Right renal pelvis (tissue), 4 donors: ENCODE measurements at places on chromosomes 13 and 19. TPM values are rescaled to one million over a fixed set of nuclear protein-coding genes. Genes with fewer than 3 reads are reported as not detected.

DNA sequence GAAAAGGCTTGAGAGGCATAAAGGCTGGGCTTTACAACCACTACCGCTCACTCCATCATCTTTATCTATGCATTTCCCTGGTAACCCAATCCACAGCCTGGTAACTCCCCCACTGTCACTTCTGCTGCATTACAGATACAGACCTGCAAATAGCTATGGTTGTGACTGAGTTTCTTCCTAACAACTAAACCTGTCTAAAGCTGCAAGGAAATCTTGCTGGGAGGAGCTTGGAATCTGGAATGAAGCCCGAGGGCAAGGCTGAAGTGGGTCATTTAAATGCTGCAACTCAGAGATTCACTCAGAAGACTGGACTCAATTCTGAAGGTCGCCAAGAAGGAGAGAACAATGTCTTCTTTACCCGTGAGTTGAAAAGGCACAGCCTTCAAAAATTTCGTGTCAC is at the start of gene LGALS13:
TSS of gene LGALS13 (plus strand) at position 301 of the 400 bp plus-strand sequence. CDS start at position 346, 45 bp downstream.
- no peak for DNase-seq

DNA sequence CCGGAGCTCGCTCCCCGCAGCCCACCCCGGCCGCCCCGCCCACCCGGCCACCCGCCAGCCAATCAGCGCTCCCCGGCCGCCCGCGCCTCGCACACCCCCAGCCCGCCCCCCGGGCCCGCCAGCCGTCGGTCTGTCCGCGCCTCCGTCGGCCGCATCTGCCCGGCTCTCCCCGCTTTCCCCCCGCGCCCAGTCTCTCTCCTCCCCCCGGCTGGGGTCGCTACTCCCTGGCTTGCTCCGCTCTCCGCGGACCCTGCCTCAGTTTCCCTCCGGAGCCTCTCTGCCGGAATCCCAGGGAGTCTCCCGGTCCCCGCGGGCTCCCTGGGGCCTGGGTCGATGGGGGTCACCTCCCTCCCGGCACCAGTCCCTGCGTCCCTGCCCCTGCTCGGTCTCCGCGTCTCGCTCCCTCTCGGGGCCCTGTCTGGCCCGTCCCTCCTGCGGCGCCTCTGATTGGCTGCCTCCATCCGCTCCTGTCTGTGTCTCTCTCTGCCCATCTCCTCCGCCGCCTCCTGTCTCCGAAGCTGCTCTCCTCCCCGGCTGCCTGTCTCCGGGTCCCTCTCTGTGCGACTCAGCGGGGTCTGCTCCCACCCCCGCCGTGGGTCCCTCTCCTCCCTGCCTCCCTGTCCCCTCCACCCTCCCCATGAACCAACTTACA is 484 bp downstream of the IL11 start:
- DNase-seq, result no peak

- DNase-seq, result no peak
Measured at GRCh38 chr19:2618611-2619010, 83.9 kb downstream of the GNG7 start.

Gene SIGLEC11
- 4.6 TPM for polyA plus RNA-seq

Gene LIM2
- 0.27 TPM for polyA plus RNA-seq

DNA sequence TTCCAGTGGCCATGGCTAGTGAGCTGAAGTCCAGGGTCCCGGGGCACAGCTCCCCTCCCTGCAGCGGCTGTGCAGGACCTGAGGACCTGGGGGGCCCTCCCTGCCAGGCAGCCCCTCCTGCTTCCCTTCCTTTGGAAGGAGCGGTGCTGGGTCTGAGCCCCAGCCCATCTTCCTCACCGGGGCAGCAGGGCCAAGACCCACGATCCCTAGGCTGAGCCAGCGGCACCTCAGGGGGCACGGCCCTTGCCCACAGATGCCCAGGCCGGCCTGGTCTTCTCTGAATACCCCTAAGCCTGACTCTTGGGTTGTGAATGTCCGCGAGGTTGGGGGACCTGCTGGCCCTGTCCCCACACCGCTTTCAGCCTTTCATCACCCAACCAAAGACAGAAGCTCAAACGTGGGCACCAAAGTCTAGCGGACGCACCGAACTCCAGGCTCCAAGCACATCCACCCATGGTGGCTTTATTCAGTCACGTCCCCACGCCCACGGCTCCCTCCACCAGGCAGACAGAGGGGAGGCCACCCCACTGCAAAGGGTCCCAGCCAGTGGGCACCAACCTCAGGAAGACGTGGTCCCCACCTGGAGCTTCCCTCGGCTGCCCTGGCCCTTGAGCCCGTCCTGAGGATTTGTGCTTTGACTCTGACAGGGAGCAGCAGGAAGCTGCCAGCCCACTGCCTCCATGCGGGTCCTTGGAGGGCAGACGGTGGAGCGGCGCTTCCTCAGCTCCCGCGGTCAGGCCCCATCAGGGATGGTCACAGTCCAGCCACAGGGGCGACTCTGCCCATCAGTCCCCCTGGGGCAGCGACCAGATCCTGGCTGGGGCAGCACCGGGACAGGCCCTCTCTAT is 8.3 kb upstream of the MEX3D start:
- DNase-seq, result no peak

DNA sequence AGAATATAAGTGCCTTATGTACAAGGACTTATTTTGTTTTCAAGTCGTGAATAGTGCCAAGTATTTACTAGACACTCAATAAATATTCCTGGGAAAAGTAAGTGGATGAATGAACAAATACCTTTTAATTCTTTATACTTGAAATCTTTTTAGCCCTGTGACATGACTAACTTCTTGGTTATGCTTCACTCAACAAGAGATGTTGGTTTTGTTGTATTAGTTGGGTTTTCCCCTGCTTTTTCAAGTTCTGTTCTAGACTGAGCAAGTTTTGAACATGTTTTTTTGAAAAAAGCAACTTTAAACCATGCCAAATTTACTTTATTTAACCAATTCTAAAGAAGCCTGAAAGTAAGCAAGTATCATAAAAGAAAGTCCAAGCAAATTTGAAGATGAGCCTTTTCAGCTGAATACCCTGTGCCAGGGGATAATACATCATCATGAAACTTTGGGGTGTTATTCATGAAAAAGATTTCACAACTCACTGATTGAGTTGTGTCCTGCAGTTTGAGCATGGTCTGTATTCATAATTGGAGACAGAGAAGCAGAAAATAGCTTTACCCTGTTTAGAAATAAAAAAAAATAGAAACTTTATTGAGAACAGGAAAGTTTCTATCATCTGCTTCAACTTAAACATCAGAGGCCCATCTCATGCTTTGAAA is 11.1 kb downstream of the LMO7 start:
- DNase-seq, result no peak
